ENCODE measurements at places on chromosomes 16 and 17.
A peak's percentile ranks its signal among the peaks of the same experiment; 100 is the strongest.

DNA sequence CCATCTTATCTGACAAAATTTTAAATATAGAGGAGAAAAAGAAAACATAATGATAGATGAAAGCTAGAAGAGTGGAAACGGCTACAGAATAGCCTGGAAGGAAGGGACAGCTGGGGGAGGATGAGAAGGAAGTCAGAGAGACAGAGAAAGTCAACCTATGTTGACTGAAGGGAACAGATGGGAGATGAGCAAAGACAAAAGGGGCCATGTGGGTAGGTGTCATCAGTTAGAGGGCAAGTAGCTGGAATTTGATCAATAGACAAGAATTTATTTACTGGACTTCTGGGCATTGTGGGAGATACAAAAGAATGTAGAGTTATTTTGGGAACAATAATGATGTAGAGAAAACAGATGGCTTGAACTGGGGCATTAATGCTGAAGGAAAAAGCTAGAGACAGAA is 194.4 kb downstream of the ANKFN1 start:
- no peak for DNase-seq

- DNase-seq: no peak
Measured at GRCh38 chr16:75260851-75261589, 9.6 kb upstream of the BCAR1 start.

DNA sequence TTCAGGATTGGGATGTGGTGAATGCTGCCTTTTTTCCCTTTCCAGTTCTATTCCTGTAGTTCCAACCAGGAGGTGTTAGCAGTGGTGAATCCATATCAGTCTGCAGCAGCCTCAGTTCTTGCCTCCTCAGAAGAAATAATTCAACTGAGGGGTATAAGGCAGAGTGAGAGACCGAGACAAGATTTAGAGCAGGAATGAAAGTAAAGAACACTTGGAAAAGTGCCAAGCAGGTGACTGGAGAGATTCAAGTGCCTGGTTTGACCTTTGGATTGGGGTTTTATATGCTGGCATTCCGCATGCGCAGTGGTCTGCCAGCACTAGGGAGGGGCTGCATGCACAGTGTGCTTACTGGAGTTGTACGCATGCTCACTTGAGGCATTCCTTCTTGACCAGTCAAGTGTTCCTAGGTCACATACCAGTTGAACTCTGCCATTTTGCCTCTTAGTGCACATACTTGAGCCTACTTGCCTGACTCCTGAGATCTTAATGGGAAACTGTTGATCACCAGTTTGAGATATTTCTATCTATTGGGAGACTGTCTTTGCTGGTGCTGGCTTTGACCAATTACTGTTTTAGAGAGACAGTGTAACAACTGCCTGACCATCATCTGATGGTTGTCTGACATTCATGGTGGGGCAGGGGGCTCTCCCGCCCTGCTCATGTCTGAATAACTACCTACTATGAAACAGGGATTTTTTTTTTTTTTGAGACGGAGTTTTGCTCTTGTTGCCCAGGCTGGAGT is 680 bp upstream of the CCL15 start:
- no peak for DNase-seq

DNA sequence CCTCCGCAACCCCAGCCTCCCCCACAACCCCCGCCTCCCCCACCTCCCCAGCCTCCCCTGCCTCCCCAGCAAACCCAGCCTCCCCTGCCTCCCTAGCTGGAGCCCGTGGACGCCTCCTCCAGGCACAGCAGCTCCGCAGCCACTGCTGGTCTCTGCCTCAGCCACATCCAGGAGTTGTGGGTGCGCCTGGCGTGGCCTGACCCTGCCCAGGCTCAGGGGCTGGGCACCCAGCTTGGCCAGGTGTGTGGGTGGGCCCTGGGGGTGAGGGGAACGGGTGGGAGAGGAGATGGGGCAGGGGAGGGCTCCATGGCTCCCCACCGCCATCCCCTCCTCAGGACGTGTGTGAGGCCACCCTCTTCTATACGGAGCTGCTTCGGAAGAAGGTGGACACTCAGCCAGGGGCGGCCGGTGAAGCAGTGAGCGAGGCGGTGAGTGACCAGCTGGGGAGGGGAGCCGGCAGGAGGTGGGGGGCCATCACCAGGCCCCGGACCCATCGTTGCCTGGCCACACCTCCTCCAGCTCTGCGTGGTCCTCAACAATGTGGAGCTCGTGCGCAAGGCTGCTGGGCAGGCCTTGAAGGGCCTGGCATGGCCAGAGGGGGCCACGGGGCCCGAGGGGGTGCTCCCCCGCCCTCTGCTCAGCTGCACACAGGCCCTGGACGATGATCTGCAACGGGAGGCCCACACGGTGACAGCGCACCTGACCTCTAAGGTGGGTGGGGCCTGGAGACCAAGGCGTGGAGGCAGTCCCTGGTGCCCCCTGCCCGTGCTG is 5.8 kb downstream of the TSR3 start:
- no peak for DNase-seq

DNA sequence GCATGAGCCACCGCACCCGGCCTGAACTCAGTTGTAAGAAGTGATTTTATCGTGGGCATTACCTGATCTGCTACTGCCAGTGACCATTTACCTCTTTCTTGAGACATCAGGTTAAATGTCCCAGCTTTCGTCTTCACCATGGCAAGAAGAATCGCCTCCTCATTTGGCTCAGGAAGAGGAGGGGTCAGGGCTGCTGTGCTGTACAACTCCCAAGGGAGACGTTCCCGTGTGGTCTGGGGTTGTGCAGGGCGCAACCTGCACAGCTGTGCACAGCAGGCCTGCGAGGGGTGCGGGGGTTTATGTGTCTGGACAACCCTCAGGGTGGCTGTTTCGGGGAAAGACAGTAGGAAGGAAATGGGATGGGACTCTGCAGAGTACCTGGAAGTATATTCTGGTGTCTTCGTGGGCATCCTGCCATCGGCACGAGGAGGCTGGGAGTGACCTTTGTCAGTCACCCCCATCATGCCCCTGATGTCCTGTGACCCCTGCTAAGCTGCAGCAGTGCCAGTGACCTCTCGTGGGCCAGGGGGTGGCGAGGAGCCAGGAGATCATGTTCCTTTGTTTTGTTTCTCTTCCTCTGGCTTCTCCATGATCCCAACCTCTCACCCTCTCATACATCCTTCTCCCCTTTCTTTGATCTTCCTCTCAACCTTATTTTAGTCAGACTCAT is 27.3 kb downstream of the CIBAR2 start:
- DNase-seq: no peak

- DNase-seq: no peak
Measured at GRCh38 chr17:28228109-28228840, 90.7 kb upstream of the TMEM97 start.

DNA sequence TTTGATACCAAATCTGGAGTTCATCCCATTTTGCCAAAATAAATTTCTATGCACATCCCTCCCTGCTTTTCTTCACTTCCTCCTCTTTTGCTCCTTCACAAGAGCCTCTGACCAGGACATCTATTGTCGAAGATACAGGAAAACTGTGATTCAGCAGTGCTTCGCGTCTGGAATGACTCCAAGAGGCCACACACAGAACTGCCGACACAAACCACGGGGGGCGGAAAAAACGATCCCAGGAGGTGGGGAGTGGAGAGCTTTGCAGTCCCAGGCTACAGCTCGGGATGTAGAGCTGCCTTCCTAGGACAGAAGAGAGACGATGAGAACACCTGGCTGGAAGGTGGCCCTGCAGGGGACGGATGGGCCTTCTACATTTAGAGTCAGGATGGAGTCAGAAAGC is 102.8 kb downstream of the XYLT1 start:
- no peak for DNase-seq

DNA sequence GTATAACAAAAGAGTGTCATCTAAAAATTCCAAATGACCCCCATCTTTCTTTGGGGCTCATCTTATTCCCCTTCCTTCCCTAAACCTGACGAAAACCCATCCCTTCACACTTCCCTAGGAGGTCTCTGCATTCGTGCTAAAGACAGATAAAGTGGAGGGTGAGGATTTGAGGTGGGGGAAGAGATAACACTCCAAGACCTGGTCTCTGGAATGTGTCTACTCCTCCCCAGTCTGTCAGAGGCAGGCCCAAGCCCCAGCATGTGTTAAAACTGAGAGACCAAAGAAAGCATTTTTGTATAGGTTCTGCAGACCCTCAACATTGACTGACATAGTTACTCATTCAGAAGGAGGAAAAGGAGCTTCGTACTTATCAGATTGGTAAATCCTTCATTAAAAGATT is 11.0 kb upstream of the LHX1 start:
- no peak for DNase-seq

DNA sequence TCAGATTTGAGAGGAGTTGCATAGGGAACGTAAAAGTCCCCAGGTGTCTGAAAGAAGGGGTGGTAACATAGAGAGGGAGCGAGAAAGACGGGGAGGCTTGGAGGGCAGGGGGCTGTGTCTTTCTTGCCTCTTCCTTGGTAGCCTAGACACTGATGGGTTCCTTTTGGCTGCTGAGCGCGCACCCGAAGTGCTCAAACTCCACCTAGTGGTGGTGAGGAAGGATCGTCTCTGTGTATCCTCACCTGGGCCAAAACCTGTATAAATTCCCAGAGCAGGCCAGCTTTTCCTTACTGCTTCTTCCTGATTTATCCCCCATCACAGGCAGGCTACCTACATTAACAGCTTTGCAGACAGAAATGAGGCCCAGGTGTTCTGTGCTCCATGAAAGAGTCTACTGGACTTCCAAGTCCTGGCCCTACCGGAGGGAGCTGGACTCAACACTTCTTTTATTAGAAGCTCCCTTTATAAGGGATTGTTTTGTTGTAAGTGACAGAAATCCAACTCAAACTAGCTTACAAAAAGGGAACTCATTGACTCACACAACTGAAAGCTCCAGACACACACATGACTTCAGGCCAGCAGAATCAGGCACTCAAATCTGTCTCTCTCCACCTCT is 5.5 kb upstream of the SLC25A35 start:
- no peak for DNase-seq

DNA sequence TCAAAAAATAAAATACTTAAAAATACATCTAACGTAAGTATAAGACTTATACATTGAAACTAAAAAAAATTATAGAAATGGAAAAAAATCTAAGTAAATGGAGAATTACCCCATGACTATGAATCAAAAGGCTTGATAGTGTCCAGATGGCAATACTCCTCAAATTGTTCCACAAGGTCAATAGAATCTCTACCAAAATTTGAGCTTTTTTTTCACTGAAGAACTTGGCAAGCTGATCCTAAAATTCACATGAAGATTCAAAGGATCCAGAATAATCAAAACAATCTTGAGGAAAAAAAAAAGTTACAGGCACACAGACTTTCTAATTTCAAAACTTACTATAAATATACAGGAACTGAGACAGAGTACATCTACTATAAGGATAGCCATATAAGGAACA is 448.4 kb upstream of the CDH11 start:
- DNase-seq: no peak

DNA sequence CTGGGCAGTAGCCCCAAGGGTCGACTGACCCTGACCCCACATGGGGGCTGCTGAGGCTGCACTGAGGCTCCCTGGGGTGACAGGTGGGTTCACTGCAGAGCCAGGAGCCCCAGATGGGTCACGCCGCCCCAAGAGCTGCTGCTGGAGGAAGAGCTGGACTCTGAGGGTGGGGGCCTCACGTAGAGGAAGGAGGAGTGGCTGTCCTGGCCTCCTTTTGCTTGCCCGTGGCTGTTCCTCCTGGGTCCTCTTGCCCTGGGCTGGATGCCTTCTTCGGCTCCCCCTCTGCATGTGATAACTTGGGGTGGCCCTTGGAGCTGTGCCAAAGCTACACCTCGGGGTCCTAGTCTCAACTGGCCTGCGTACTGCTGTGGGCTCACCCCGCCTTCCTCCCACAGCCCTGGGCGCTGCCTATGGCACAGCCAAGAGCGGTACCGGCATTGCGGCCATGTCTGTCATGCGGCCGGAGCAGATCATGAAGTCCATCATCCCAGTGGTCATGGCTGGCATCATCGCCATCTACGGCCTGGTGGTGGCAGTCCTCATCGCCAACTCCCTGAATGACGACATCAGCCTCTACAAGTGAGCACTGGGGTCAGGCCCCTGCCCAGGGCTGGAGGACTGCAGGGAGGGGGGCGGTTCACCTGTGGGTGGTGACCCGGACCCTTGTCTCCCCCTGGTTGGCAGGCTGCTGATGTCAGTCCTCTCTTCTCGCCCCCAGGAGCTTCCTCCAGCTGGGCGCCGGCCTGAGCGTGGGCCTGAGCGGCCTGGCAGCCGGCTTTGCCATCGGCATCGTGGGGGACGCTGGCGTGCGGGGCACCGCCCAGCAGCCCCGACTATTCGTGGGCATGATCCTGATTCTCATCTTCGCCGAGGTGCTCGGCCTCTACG is 1.1 kb upstream of the AMDHD2 start:
- no peak for DNase-seq

GRCh38 chr17:8337802-8338752 is 1.6 kb upstream of the ODF4 start:
- no peak for DNase-seq

GRCh38 chr17:48351911-48352332 is 78.1 kb downstream of the SKAP1 start:
- peak; percentile 48 for DNase-seq

DNA sequence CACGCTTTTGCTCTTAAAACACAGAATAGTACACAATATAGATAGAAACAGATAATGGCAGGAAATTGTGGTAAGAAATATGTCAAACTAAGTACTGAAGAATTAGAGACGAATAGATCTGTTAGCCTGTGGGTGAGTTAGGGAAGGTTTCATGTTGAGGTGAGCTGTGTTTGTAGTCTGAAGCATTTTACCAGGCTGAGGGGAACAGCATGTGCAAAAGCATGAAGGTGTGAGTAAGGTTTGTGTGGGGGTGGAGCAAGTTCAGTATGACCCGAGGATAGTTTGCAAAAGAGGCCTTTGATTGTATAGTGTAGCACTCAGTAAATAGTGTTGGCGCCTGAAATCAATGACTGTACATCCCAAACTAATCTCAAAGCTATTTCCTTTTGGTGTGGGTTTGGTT is 13.8 kb downstream of the IGSF6 start:
- DNase-seq: peak; percentile 48

GRCh38 chr17:68585643-68586042 is 15.5 kb downstream of the FAM20A start:
- DNase-seq: no peak

DNA sequence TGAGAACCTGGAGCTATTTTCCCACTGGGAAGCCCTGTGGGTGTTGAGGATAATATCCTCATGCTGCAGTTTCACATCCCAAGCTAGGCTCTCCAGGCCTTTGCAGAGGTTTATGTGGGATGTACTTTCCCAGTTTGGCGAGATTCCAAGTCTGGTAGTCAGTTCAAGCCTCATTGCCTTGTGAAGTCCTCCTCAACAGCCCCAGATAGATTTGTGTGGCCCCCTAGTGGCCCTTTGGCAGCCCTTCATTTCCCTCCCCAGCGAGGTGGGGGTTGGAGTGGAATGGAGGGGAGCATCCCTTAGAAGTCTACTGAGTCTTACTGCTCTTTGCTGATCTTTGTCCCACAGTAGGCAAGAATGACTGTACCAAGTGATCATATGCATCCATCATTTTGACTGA is 137.9 kb downstream of the CDH11 start:
- peak; percentile 67 for DNase-seq
